ENCODE measurements at places on chromosomes 3 and 15.

DNA sequence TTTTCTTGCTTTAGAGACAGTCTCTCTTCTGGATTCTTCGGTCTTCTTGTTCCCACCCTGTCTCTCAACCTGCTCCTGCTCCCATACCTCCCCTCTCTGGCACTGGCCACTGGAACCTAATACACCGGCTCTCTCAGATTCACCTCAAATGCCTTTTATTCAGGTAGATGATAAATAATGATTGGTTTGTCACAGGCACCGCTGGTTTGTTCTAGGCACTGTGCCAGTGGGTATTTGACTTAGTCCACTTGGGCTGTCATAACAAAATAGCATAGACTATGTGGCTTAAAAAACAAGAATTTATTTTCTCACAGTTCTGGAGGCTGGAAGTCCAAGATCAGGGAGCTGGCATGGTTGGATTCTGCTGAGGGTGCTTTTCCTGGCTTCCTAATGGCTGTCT, 278.2 kb upstream of the STT3B start:
- no peak for DNase-seq

DNA sequence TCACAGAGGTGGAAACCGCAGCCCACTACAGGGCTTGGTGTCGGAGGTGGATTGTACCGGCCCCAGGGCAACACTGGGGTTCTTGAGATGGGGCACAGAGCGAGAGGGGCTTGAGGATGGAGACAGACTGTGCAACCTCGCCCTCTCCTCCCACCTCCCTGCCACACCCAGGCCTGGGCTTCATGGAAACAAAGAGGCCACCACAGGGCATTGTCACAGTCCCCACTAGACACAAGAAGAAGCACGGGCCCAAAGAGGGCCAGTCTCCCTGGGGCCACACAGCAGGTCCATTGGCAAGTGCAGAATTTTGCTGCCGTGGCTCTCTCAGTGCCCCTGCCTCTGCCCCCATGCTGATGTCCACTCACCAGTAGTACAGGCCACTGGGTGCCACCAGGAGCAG, 4.1 kb upstream of the CALML4 start:
- no peak for DNase-seq

- DNase-seq: no peak
These were observed 34.8 kb upstream of the FAM174B start for GRCh38 chr15:92690395-92690794.

GRCh38 chr15:88661041-88661700, 22.4 kb downstream of the ISG20 start:
- no peak for DNase-seq

DNA sequence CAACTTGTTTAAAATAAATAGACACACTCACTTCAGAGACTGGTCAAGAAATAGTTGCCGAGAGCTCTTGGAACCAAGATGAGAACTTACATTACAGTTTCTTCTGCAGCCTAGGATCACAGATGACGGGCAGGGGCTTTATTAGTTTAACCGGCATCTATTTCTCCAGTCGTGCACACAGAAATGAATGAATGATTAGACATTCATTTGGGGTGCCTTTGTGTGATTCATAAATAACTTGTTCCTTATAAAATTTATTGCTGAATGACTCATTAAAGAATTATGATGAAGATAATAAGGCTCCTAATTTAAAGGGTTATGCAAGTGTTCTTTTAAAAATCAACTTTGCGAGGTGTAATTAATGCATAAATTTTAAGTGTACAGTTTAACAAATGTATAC, 20.8 kb downstream of the NFKBIZ start:
- DNase-seq: no peak

GRCh38 chr15:22861161-22861560, 22.7 kb downstream of the NIPA2 start:
- DNase-seq: no peak

DNA sequence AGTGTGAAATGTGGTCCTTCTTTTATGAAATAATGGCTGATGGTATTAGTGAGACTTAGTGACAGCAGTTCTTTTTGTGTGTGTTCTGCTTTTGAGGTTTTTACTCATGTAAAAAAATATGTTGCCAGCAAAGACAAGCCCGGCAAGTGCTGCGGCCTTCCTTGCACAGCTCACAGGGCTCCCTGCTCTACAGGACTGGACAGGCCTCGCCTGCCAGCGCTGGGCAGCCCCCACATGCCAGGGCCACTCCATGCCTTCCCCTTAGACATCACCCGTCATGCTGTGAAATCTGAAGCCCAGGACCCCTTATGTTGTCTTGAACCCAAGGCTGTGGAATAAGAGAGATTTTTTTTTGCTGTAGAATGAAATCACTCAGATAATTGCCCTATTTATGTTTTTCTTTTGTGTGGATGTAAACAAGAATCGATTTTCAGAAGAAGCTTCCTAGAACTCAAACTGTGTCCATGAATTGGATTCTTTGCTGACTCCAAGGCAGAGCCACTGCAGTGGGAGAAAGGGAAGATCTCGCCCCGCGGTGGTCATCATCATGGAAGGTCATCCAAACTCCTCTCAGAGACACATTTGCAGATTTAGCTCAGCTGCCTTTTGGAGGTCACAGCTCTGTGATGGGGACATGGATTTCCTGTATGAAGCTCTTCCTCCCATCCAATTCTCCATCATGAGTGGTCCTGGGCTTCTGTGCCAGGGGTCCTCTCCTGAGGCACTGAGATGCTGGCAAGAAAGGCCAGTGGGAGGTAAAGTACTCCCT, 150.8 kb downstream of the ATP10A start:
- no peak for DNase-seq

Data from NCI-H187 treated with DMSO at 0.1 percent for 48 hours (cell line).